ENCODE measurements at places on chromosomes 5 and 9. TPM values are rescaled to one million over a fixed set of nuclear protein-coding genes. Genes with fewer than 3 reads are reported as not detected.

GHR gene
- total RNA-seq, result not detected

DNA sequence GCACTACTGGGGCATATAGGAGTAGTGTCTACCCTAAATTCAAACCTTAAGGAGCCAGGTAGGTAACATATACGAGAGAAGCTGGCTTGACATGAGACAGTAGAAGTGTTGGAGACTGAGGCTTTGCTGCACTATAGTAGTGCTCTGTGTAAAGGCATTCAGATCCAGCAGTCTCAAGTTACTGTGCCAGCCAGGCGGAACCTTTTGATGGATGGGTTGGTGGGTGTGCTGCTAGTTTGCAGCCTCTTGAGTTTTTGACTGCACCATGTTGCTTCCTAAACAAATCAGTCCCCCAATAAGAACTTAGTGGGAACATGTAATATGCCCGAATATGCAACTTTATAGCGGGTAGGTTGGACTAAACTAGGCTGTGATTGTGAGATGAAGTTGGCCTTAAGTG lies 1.5 kb downstream of the CLTA start:
- H3K4me1 ChIP-seq, result peaks cover 53% of the 10 kb centered on the region
- no peak for DNase-seq
- peak overlapping the region; percentile 91 for H3K27ac ChIP-seq

DNA sequence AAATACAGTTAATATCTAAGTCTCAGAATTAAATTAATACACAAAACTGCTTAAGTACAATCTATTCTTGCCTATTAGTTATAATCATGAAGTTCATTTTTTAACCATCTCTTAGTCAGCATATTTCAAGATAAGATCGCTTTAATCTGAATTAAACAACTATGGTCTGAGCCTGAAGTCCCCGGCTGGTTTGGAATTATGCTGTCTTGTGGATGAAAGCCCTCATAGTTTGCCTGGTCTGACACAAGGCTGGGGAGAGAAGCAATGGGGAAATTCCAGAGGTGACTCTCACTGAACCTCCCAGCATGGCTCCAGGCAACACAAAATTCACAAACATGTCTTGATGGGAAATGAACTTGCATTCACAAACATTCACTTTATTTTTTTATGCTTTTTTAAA lies 28.0 kb upstream of the GRAMD2B start:
- H3K4me1 ChIP-seq, result no peaks in the 10 kb centered on the region
- H3K27me3 ChIP-seq, result peaks cover 2% of the 10 kb centered on the region

DNA sequence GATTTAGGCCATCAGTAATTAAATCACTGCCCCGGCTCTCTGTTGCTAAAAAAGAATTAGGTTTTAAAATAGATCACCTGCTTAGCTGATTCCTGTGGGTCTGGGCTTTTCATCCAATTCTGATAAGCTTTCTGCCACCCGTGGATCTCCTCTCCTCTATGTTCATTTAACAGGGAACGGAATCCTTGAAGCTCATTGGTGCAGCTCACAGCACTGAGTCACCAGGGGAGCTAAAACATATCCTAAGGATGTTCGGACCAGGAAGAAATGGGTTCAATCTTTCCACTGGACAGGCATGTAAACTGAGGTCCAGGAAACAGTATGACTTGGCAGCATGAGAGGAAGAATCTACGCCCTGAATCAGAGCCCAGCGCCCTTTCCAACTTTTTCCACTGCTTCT lies 267.1 kb upstream of the GRIA1 start:
- no peaks in the 10 kb centered on the region for H3K4me1 ChIP-seq
- no peak overlapping the region for H3K4me3 ChIP-seq
- no peak for DNase-seq
- H3K36me3 ChIP-seq, result no peaks in the 10 kb centered on the region
- H3K27ac ChIP-seq, result no peak overlapping the region

DNA sequence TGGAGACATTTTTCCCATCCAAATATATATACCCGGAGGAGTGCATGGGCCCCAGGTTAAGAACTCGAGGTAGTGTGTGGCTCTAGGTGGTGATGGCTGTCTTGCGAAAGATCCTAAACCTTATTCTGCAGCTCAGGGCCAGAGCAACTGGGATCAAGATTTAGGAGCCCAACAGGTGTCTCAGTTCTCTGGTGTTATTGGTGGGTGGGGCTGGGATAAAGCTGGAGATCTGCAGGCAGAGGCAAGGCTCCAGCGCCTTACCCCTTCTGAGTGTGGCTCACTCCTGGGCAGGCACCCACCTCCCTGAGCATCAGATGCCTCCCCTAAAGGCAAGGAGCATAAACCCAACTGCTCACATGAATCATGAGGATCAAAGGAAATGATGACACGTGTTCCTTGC lies 11.2 kb downstream of the UBE2QL1 start:
- peaks cover 6% of the 10 kb centered on the region for H3K27me3 ChIP-seq
- H3K4me1 ChIP-seq, result no peaks in the 10 kb centered on the region
- no peak overlapping the region for H3K27ac ChIP-seq
- no peak for DNase-seq
- H3K36me3 ChIP-seq, result no peaks in the 10 kb centered on the region

GRCh38 chr5:180423598-180423997 lies 70.5 kb upstream of the GFPT2 start:
- no peak overlapping the region for H3K27ac ChIP-seq
- no peaks in the 10 kb centered on the region for H3K36me3 ChIP-seq
- no peak for DNase-seq
- H3K4me3 ChIP-seq, result no peak overlapping the region
- H3K4me1 ChIP-seq, result no peaks in the 10 kb centered on the region
- H3K27me3 ChIP-seq, result peaks cover 2% of the 10 kb centered on the region

GRCh38 chr5:102961671-102962070 lies 158.3 kb downstream of the GIN1 start:
- H3K27me3 ChIP-seq, result no peaks in the 10 kb centered on the region
- no peak overlapping the region for H3K4me3 ChIP-seq
- peaks cover 4% of the 10 kb centered on the region for H3K4me1 ChIP-seq

Measured in activated CD8-positive, alpha-beta T cell treated with anti-CD3 and anti-CD28 coated beads, Interleukin-2, amount 10 ng/mL, durations not matched to agents 7 days and 5 days (primary cell).